ENCODE measurements at places on chromosomes 1 and 21.
A peak's percentile ranks its signal among the peaks of the same experiment; 100 is the strongest.

- no peak for DNase-seq
These were observed 77.0 kb upstream of the MACF1 start for GRCh38 chr1:39127513-39127912.

DNA sequence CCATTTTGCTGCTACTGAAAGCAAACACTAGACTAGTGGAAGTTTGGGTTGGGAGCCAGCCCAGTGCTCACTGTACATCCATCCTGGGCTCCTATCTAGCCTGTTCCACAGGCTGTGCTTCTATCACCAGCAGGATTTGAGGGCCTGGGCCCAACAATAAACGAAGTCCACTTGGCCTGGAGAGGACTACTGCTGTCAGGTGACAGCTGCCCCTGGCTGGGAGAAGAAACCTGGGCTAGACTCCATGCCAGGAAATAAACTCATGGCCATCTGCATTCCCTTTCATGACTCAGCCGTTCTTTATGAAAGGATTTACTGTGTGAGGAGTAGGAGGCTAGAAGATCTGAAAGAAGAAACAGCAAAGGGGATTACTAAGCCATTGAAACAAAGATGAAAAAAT lies 35.5 kb downstream of the COLGALT2 start:
- no peak for DNase-seq

DNA sequence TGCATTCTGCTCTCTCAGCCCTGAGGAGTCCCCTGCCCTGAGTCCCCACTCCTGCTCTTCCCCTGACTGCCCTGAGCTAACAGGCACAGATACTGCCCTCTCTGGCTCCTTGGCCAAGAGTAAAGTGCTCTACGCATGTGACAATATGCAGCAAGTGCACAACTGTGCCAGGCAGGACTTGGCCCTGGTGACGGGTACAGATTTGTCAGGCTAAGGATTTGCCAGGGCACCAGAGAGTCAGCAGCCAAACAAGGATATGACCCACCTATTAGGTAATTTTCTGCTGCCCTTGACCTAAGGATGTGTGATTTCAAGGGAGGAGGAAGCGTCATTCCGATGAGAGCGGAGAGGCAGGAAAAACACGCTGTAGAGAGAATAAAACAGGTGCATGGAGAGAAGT lies 339.0 kb downstream of the PTPRU start:
- no peak for DNase-seq

DNA sequence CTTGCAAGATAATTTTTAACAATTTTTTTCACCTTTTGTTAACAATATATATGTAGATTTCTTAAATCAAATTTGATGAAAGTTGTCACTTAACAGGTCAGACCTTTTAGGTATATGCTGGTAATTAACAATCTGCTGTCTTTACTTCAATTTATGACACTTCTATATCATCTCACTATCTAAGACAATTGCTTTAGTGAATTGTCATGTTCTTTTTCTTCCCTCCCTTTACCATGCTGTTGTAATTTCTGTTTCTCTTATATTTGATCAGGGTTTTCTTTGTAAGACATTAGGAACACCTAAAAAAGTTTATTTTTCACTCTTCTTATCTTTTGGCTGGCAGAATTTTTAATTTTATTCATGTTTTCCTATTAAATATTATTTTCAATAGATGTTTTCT lies 2.0 kb downstream of the IFI16 start:
- DNase-seq, result no peak

GRCh38 chr1:203428981-203429599 lies 46.5 kb upstream of the PRELP start:
- DNase-seq, result no peak

- DNase-seq, result no peak
These were observed 16.6 kb upstream of the LGALS8 start for GRCh38 chr1:236507022-236507700.

- no peak for DNase-seq
These were observed 156.6 kb upstream of the RAB4A start for GRCh38 chr1:229114315-229114714.

- no peak for DNase-seq
These were observed 34.7 kb upstream of the TMEM125 start for GRCh38 chr1:43235040-43235439.

GRCh38 chr1:181152892-181153633 lies 64.6 kb downstream of the IER5 start:
- DNase-seq, result no peak

DNA sequence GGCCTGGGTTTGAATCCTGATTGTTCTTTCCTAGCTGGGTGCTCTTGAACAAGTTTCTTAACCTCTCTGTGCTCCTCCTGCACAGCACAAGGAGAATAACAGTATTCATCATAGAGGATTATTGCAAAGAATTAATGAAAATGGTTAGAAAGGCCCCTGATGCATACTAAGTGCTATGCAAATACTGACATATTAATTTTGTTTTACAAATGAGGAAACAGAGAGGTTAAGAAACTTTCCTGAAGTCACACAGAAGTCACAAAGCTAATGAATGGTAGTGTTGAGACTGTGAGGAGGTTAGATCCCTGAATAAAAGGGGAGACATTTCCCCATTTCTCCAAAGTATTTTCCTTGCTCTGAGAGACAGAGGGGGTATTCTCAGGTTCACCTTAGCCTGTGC lies 99.0 kb downstream of the KCNJ6 start:
- DNase-seq, result no peak

DNA sequence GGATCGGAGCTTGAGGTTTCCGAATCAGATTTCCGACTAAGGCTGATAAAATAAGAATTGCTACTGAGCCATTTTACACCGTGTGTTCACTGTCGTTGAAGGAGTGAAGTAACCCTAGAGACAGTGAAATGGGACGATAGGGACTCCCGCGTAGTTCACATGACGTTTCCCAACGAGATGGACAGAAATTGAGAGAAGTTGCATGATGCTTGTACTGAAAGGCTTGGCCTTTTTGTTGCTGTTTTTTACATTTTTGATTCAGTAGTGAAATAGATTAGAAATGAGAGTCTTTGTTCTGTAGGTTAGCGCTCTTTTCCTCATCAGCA lies 1.2 kb downstream of the KHDRBS1 start:
- no peak for DNase-seq

DNA sequence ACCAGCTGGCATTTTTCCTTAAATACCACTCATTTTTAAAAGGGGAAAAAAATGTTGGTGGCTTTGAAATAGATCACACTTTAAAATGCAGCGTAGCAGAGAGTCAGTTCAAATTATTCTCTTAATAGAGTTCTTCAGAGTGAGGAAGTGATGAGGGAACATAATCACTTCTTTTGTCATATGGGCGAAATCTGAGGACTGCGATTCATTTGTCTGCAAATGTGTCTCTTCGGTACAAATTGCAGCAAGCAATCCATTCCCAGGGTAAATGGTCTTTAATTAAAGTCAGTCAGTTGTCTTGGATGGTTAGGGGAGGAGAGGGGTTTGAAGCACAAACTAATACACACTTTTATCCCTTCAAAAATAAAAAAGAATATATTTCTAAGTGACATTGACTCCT lies 86.0 kb upstream of the SELENON start:
- no peak for DNase-seq

- DNase-seq, result no peak
These were observed 20.0 kb downstream of the CEP170 start for GRCh38 chr1:243234978-243235647.

GRCh38 chr1:5720045-5720444 lies 272.2 kb downstream of the NPHP4 start:
- DNase-seq, result no peak

DNA sequence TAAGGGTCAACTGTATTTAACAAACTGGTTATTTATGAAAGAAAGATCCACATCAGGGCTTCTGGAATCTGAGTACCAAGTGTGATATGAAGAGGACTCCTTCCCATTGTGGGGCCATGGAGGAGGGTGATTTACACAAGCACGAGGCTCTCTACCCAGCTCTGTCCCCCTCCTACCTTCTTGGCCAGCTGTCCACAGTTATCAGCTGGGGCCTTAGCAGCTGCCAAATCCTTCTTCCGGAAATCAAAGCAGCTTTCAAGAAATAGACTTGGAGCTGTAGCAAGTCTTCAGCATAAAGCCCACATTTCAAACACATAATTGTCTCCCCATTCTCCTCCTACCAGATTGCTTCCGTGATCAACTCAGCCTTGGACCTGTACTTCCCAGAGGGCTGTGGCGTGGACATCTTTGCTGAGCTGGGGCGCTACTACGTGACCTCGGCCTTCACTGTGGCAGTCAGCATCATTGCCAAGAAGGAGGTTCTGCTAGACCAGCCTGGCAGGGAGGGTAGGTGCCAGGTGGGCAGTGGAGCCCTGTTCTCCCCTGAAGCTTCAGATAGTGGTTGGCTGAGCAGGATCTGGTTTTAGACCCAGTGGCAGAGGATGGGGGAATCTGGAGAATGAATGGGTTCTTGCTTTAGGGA lies 15.5 kb downstream of the AZIN2 start:
- DNase-seq, result no peak

DNA sequence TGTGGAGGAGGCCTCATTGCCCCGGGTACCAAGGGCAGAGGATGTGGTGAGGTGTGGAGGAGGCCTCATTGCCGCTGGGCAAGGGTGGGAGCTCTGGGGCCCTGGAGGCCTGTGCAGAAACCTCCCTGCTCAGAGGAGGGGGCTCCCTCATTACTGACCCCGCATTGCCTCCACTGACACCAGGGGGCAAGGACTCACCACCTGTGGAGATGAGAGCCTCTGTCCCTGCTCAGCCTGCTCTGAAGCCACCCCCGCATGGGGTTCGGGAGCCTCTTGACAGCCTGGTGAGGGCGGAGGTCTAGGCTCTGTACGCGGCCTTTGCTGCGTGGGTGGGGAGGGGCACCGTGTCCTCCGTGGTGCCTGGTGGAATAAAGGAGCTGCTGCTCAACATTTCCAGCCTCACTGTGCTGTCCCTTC lies 95.0 kb upstream of the COL6A1 start:
- DNase-seq, result peak; percentile 34

DNA sequence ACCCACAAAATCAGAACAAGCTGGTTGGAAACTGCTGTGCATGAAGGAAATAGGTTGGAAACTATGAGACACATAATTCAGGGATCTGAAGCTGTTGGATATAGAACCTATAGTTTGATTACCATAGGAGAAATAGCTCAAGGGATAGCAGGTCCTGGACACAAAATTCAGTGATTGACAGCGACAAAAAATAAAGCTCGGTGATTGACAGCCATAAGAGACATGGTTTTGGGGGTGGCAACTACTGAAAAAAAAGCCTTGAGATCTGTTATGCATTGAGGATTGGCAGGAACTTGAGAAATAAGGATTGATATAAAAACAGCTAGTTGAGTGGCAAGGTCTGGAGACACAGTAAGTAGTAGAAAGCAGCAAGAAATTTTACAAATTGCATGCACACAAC lies at the start of gene KRTAP25-1:
Gene KRTAP25-1 (minus strand): TSS at position 300 of the 400 bp plus-strand sequence. CDS start 24 bp downstream, at position 276.
- no peak for DNase-seq

DNA sequence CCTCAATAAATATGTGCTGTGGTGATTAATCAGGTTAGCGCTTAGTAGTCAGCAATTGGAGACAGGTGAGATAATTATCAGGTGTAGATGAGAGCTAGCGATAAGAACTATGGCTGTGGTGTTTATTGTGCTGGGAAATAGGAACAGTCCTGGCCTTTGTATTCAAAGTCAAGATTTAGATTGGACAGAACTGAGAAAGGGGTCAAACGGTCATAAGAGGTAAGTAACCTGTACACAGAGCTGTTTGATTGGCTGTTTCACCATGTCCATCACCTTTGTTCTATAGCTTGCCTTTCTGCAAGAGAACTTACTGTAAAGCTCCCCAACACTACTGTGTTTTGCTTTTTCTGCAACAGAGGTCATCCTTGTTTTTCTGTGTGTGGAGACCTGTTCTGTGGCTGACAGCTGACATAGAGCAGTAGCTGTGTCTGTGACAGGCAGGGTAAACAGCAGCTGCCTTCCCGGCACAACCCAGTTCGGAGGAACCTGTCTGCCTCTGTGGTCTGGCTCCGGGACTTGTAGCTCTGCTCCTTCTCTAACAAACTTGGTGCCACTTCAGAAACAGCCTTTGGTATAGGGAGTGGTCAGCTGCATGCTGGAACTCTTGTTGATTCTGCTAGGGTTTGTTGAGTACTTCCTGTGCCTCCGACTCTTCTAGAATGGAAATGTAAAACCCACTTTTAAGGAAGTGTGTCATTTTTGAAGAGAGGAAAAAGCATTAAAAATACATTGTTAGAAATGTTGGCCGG lies 21.1 kb upstream of the CDC42 start:
- DNase-seq, result no peak

Measured in stimulated activated naive CD8-positive, alpha-beta T cell treated with anti-CD3 and anti-CD28 coated beads, Interleukin-15, Interleukin-2, amounts not matched to agents 100 U/mL and 50 U/mL, for 24 hours (primary cell).